Hepatic stellate cell (primary cell): ENCODE measurements at places on chromosomes 4 and X.

DNA sequence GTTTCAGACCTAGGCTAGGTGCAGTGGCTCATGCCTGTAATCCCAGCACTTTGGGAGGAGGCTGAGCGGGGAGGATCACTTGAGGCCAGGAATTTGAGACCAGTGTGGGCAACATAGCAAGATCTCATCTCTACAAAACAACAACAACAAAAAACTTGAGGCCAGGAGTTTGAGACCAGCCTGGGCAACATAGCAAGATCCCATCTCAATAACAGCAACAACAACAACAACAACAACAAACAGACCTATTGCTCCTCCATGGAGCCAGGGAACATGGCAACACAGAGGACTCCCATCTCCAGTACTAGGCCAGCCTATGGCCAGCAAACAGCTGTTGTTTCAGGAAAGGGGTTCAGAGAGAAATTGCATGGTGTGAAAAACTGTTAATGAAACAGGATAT is 43.4 kb downstream of the SLC16A2 start:
- DNase-seq, result no peak

- peak; percentile 7 for DNase-seq
Observed at GRCh38 chr4:108849611-108850168, 86.8 kb upstream of the ETNPPL start.

DNA sequence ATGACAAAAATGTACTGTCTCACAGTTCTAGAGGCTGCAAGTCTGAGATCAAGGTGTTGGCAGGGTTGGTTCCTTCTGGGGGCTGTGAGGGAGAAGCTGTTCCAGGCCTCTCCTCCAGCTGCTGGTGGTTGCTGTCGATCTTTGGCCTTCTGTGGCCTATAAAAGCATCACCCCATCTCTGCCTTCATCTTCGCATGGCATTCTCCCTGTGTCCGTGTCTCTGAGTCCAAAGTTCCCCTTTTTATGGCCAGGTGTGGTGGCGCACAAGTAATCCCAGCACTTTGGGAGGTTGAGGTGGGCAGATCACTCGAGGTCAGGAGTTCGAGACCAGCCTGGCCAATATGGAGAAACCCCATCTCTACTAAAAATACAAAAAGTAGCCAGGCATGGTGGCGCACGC is 31.5 kb upstream of the ARAF start:
- no peak for DNase-seq

- no peak for DNase-seq
Observed at GRCh38 chr4:123930996-123931395, 534.4 kb downstream of the SPRY1 start.

DNA sequence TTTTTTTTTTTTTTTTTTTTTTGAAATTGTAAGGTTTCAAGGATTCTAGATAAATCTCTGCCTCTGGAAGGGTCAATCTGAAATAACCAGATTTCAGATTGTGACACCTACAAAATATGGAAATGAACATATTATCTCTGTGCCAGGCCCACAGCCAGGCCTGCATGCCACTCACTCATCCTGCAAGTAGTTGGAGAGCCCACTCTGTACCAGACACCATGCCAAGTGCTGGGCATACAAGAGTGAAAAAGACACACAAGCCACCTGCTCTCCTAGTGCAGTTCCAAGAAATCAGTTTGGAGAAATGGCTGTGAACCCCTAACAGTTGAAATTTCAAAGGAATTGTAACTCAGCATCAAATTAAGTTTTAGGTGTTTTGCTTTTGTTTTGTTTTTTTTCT is 145.9 kb upstream of the NOCT start:
- no peak for DNase-seq

GRCh38 chr4:116358633-116359222 is 726.6 kb downstream of the TRAM1L1 start:
- DNase-seq, result peak; percentile 12

DNA sequence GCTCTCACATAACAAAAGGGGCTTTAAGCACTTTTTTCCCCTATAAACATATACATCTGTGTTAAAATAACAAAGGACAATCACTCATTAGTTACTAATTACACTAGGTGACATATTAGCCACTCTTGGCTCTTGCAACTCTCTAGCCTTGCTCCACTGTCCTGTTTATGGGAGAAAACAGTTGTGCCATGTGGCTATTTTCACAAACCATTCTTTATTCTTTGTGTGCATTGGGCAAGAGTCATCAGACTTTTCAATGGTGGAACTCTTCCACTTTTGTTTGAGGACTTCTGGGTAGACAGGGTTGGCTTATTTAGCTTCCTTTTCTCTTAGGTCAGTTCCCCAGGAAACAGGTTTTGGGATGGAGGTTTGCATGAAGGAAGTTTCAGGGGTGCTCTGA is 16.0 kb upstream of the FAM149A start:
- no peak for DNase-seq

- no peak for DNase-seq
Observed at GRCh38 chrX:153321381-153322124, at the start of gene PNMA6F. TSS of gene PNMA6F (minus strand) at chrX:153321767. CDS start at chrX:153320674, 1,093 bp downstream.

DNA sequence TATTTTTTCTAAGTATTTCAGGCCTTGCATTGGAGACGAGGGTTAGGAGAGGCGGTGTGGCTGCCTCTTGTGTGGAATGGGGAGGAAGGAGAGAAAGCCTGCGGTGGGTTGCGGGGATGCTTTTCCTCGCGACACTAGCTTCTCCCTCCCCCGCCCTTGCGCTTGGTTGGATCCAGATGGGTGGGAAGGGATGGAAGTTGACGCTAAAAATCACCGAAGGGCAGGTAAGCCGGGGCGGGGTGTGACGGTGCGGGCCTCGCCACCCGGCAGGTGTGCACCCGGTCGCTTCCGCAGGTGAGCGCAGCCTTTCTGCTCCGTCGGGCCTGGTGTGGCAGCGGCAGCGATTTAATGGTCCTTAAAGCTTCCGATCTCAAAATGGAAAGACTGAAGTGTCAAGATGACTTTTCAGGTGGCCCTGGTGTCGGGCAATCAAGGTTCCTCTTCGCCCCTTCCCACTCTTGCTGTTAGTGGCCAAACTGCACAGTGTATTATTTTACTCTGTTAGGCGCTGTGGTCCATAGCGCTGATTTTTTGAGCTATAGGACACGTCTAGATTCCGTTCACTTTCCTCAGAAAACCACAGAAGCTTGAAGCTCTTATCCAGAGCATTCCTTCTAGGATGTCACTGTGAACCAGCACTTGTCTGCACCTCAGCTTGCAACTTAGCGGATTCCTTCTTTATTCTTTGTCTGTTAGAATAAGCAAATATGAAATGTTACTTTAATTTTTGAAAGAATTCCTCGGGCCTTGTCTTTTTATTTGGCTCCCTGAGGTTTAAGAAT is 765 bp downstream of the ENOPH1 start:
- DNase-seq, result peak; percentile 37

DNA sequence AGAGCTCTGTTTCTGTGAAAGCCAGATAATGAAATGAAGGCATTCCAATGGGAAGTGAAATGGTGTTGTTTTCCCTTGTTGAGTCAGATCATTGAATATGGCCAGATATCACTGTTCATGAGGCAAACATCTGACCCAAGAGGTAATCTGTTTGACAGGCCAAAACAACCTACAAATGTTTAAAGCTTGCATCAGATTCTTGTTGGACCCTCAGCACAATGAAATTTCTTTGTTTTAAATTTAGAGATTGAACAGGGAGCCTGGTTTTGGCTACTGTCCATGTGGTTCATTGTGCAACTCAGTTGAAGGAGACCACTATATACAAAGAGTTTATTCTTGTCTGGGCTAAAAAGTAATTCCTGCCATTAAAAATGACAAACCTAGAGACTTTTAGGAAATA is 159.1 kb downstream of the AFF2 start:
- DNase-seq, result no peak

DNA sequence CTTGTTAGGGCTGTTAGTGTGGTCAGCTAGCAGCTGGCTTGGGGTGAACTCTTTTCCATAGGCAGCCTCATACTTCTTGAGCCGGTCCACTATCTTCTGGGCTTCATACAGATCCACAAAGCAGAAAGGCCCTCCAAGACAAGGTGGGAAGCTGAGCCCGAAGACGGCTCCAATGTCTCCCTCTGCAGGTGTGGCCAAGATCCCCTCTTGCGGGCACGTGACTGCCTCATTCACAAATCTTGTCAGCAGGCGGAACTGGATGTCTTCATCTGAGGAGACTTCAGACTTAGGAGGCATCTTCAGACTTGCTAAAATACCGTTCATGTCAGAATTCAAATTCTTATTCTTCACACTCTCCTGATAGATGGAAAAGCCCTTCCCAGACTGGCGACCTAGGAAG is 25.3 kb downstream of the CPE start:
- DNase-seq, result no peak

DNA sequence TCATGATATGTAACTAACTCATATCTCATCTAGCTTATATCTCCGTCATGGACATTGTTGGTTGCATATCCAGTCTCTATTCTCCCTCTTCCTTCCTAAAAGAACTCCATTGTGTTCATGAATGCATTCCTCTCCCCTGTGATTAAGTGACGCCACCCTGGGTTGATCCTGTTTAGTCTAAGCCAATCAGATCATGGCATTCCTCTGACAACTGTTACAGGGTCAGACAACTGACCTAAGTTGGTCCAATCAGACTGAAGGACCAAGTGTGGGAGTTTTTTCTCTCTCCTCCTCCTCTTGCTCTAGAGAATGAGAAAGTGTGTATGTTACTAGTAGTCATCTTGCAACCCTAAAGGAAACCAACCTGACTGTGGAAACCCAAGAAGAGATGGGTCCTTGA is 3.6 kb downstream of the APOO start:
- DNase-seq, result peak; percentile 58

DNA sequence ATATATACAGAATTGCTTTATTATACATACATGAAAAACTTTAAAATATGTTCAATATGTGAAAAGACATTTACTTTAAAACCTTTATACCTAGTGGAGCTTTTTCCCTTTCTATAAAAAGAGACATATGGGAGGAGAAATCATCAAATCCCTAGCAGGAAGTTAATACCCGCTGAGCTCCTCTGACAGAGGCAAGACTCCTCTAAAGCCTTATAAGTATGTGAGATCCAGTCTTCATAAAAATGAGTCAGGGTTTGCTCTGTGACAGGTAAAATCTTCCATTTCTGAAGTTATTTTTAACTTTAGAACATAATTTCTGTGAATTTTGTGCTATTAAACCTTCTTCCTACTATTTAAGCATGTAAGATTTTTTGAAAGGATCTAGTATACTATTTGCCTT is 634.4 kb upstream of the AADAT start:
- no peak for DNase-seq

DNA sequence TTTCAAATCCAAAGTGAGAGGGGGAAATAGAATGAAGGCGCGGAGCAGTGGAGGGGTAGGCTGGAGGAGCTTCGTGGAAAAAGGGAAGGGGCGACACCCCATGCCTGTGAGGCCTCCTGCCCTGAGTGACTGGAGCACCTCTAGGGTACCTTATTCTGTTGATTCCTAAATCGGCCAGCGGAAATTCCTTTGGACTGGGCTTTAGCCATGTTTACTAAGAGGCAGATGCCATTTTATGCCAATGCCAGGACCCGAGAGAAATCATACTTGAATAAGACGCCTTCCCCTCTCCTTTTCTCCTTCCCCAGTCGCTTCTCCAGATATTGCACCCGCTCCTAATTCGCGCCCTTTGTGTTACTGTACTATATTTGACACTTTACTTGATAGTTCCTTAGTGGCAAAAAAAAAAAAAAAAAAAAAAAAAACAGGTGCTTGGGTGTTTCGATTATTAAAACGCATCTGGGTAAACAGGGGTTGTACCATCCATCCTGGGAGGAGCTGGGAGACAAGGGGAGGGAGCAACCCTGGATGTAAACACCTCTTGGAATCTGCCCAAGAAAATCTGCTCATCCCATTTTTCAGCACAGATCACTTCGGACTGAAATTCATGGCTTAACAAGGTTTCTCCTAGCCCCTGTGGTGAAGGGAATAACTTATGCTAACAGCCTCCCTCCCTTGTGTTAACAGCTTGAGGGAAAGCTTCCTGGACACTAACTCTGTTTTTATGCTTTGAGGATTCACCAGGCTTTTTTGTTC is 1.5 kb downstream of the BMP3 start:
- no peak for DNase-seq

GRCh38 chr4:77715414-77716290 is 103.5 kb downstream of the CNOT6L start:
- no peak for DNase-seq

GRCh38 chrX:154981116-154981411 is 41.5 kb downstream of the F8 start:
- no peak for DNase-seq

DNA sequence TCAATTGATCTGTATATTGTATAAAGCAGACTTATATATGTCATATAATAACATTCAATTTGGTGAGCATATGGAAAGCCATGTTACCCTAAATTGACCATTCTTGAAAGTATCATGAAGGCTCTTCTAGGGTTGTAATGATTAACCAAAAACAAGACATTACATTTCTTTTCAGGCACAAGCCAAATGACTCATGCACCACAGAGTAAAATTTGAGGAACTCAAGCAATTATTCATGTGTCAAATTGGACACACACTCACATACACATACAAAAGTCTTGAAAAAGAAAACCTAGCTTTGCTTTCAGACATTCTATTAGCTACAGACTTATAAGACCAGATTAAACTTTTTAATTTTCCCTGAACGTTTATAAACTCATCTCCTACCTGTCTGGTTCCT is 146.5 kb upstream of the PCDH18 start:
- DNase-seq, result no peak

DNA sequence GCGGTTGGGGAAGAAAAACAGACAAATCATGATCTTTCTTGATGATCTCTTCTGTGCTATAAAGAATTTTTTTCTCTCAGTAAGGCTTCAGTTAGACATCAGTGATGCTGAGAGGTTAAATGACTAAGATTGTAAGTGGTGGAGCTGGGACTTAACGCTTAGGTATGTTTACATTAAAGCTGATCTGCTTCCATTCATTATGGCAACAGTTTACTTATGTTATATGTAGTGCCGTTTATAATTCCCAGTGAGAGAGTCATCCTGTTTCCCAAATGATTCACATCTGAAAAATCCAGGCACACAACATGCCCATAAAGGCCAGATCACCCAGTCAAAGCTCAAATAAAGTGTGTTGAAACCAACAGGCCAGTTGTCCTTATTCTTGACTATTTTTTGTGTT is 50.1 kb downstream of the CENPVL3 start:
- DNase-seq, result peak; percentile 41

DNA sequence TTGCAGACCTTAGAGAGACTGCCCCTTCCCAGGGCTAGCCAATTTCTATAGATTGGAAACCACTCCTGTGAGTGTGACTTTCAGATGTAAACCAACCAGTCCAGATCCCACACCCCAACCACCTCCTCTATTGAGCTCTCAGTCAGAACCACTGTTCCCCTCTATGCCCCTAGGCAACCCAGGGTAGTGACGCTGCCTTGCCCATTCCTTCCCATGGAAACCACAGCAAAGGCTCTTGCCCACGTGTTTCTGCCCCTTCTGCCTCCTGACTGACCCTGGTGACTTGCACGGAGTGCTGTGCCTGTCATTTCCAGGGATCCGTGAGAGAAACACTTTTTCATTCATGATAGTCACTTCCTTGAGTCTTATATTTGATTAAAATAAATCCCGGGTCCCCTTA is 32.4 kb downstream of the CYTL1 start:
- no peak for DNase-seq

- no peak for DNase-seq
Observed at GRCh38 chrX:155333544-155334100, 792 bp downstream of the CLIC2 start.
